ENCODE measurements at places on chromosomes 4 and X. TPM values are rescaled to one million over a fixed set of nuclear protein-coding genes. Genes with fewer than 3 reads are reported as not detected.

The SLC10A4 gene
- total RNA-seq: 7.5 TPM

The COL4A5 gene
- 11.8 TPM for total RNA-seq

The AREG gene
- total RNA-seq: 31.2 TPM

The SPACA5 gene
- not detected for total RNA-seq

The GAGE2A gene
- total RNA-seq: not detected

The CRMP1 gene
- total RNA-seq: 3.6 TPM

The GLRB gene
- 0.91 TPM for total RNA-seq

The PF4V1 gene
- total RNA-seq: not detected

The IL13RA1 gene
- total RNA-seq: 48.2 TPM

The CABS1 gene
- not detected for total RNA-seq

The SFRP2 gene
- total RNA-seq: not detected

The GPRASP2 gene
- 5.4 TPM for total RNA-seq

The KLB gene
- total RNA-seq: 0.08 TPM

The DCAF8L2 gene
- not detected for total RNA-seq

The BBS12 gene
- 3.0 TPM for total RNA-seq

The USP17L29 gene
- not detected for total RNA-seq

The COX7B gene
- 712 TPM for total RNA-seq

The MAGEA8 gene
- not detected for total RNA-seq

The TMEM47 gene
- total RNA-seq: 1.2 TPM

The TCEAL5 gene
- total RNA-seq: not detected

The SPATA18 gene
- total RNA-seq: 3.5 TPM

The SLC49A3 gene
- total RNA-seq: 0.16 TPM

The TLR7 gene
- total RNA-seq: not detected

The UCP1 gene
- total RNA-seq: not detected

The IQCM gene
- total RNA-seq: not detected

The NPNT gene
- total RNA-seq: 0.35 TPM

The AKAP14 gene
- total RNA-seq: not detected

The SRPX gene
- total RNA-seq: 8.7 TPM

The CFAP47 gene
- total RNA-seq: not detected

The KLHL8 gene
- total RNA-seq: 4.4 TPM

Data from A549 treated with Mapracorat at 1 μM for 4 hours (cell line).